Endothelial cell of umbilical vein (primary cell): ENCODE measurements at places on chromosomes 16 and 17.

GRCh38 chr16:68265078-68265920, 973 bp downstream of the SLC7A6 start:
- H3K4me1 ChIP-seq, result peaks cover 25% of the 10 kb centered on the region
- no peaks in the 10 kb centered on the region for H3K36me3 ChIP-seq
- peak; percentile 60 for DNase-seq
- H3K4me3 ChIP-seq, result peak overlapping the region; percentile 44
- H3K27ac ChIP-seq, result peak overlapping the region; percentile 91
- H3K27me3 ChIP-seq, result no peaks in the 10 kb centered on the region

- H3K4me3 ChIP-seq, result no peak overlapping the region
- H3K27me3 ChIP-seq, result no peaks in the 10 kb centered on the region
- H3K4me1 ChIP-seq, result no peaks in the 10 kb centered on the region
- no peaks in the 10 kb centered on the region for H3K36me3 ChIP-seq
- H3K27ac ChIP-seq, result no peak overlapping the region
Observed at GRCh38 chr16:15973421-15973820, 24.0 kb downstream of the ABCC1 start.

DNA sequence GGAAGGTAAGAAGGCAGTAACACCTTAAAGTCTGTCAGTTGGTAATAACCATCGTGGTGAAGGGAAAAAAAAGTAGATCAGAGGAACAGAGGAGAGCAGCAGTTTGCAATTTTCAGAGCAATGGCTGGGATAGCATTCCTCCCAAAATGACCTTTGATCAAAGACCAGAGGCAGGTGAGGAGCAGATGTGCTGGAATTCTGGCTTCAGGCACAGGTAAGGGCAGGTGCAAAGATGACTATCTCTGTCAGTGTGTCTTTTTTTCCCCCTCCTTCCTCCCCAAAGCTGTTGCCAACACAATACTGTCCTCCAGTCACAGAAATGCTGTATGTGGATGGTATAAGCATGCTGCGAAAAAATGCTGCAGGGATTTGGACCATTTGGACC, 166.7 kb downstream of the XYLT1 start:
- H3K36me3 ChIP-seq, result no peaks in the 10 kb centered on the region
- no peak for DNase-seq
- no peaks in the 10 kb centered on the region for H3K27me3 ChIP-seq
- no peak overlapping the region for H3K4me3 ChIP-seq
- no peaks in the 10 kb centered on the region for H3K4me1 ChIP-seq

GRCh38 chr17:49193513-49194296, 16.7 kb downstream of the GNGT2 start:
- peaks cover 8% of the 10 kb centered on the region for H3K4me1 ChIP-seq
- H3K36me3 ChIP-seq, result no peaks in the 10 kb centered on the region
- peak overlapping the region; percentile 67 for H3K4me3 ChIP-seq
- DNase-seq, result peak; percentile 73

DNA sequence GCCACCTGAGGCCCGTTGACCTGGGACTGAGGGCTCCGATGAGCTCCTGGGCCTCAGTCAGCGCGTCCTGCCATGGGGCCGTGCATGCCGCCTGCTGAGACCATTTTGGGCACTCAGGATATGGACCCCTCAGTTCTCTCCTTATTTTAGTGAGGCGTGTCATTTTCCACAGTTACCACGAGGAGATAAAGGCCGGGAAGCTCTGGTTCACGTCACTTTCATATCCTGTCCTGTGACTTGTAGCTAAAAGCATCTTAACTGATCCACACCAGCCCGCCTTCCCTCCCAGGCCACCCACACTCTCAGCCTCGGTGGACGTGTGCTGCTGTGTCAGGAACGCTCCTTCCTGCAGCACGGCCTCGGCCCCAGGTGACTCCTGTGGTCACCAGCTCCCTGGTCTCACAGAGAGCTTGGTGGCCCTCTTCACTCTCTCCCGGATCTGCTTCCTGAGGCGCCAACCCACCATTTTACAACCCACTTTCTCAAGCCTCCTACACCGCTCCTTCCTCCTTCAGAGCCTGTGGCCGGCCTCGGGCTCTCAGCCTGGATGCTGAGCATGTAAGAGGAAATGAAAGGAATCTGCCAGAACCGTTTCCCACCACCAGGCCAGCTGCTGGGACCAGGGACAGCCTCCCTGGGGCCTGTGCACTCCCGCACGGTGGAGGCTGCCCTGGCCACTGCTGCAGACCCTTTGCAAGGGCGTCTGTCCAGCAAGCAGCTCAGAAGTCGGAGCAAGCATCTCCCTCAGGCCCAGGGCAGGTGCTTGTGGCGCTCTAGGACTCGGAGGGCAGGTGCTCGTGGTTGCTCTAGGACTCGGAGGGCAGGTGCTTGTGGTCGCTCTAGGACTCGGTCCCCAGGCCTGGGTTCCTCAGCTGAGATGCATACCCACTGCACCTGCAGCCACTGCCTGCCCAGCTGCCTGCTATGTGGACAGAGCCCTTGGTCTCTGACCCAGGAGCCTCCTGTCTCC, 23.9 kb upstream of the FASN start:
- no peak overlapping the region for H3K4me3 ChIP-seq
- H3K27ac ChIP-seq, result no peak overlapping the region
- no peak for DNase-seq
- no peaks in the 10 kb centered on the region for H3K36me3 ChIP-seq
- no peaks in the 10 kb centered on the region for H3K27me3 ChIP-seq

- no peaks in the 10 kb centered on the region for H3K36me3 ChIP-seq
- no peak overlapping the region for H3K4me3 ChIP-seq
- no peaks in the 10 kb centered on the region for H3K27me3 ChIP-seq
- no peaks in the 10 kb centered on the region for H3K4me1 ChIP-seq
- no peak for DNase-seq
Observed at GRCh38 chr16:27793249-27793622, 243.3 kb downstream of the KATNIP start.

GRCh38 chr17:57600074-57600473, 145.0 kb downstream of the CCDC182 start:
- no peaks in the 10 kb centered on the region for H3K36me3 ChIP-seq
- DNase-seq, result no peak
- H3K4me3 ChIP-seq, result no peak overlapping the region
- no peaks in the 10 kb centered on the region for H3K4me1 ChIP-seq
- no peak overlapping the region for H3K27ac ChIP-seq

DNA sequence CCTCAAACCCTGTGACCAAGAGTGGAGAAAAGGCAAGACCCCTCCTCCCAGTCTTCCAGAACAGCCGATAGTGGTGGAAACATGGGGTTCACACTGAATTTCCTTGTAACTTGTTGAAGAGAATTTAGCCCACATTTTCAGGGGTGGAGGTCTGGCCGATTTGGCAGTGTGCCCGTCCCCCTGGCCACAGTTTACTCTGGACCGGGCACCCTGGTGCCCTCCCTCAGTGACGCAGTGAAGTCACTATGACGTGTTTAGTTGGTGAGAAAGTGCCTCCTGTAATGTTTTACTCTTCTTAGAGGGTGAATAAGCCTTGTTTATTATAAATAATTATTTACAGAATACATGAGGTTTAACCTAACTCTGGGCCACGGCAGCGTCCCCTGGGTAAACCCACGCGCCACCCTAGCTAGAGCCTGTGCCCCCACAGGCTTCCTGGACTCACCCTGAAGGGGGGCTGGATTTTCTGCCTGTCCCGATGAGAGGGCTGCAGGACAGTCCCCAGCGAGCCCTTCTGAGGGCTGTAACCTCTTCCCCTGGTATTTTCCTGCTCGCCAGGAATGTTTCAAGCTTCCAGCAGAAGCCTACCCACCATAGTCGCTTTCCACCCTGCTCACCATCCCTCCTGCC, 316.9 kb downstream of the SEC14L1 start:
- no peaks in the 10 kb centered on the region for H3K36me3 ChIP-seq
- no peaks in the 10 kb centered on the region for H3K27me3 ChIP-seq
- H3K4me1 ChIP-seq, result peaks cover 6% of the 10 kb centered on the region
- H3K27ac ChIP-seq, result no peak overlapping the region
- DNase-seq, result no peak
- H3K4me3 ChIP-seq, result no peak overlapping the region

GRCh38 chr17:42843358-42843934, 934 bp upstream of the AOC2 start:
- H3K27ac ChIP-seq, result no peak overlapping the region
- DNase-seq, result peak; percentile 69
- no peak overlapping the region for H3K4me3 ChIP-seq

DNA sequence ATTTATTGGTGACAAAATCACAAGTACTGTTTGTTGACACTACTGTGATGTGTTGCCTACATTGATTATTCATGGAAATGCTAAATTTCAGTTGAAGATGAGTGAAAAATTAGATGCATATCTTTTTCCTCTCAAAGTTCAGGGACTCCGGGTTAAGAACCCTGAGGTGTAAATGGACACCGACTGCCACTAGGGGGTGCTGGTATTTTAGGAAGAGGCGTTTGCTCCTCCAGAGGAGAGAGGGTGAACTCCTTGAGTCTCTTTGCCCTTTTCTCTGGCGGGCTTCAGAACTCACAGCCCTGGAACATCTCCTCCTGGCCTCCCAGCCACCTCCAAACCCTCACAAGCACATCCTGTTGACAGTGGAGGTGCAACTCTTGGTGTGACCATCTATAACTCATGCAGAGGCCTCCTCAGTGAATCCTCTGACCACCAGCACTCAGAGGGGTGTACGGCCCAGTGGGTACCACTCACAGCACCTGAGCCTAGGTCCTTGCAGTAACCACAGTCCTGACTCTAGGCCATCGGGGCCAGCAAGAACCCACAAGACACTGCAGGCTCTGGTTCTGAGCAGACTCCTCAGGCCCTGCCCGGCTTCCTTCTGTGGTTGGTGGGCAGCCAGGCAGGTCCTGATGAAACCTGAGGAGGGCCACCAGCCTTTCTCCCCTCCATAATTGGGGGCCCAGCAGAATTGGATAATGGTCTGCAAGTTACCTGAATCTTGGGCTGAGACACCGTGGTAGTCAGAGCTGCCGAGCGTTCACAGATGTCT, 26.2 kb upstream of the PIK3R5 start:
- H3K36me3 ChIP-seq, result no peaks in the 10 kb centered on the region
- no peak overlapping the region for H3K4me3 ChIP-seq
- H3K27me3 ChIP-seq, result no peaks in the 10 kb centered on the region
- H3K4me1 ChIP-seq, result no peaks in the 10 kb centered on the region
- no peak overlapping the region for H3K27ac ChIP-seq

DNA sequence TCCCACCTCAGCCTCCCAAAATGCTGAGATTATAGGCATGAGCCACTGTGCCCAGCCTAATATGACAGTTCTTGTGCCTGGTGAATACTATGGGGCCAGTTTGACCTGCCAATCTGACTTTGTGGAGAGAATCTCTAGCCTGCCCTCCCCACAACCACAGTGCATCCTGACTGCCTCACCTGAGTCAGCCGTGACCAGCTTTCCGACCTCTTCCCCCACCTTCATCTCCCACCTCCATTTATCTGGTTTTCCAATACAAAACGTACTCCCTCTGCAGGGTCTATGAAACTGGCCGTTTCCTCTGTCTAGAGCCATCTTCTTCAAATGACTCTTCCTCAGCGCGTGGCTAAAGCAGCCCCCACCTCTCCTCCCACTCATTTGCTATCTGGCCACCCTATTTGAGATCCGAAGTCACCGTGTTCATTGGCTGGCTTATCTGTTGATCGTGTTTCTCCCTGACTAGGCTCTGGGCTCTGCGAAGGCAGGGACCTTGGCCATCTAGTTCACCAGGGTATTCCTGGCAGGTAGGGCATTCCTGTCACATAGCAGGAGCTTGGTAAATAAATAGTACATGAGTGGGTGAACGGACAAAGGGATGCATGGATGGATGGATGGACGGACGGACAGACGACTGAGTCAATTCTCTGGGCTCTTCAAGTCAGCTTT, 22.3 kb upstream of the PLLP start:
- no peaks in the 10 kb centered on the region for H3K27me3 ChIP-seq
- DNase-seq, result no peak

DNA sequence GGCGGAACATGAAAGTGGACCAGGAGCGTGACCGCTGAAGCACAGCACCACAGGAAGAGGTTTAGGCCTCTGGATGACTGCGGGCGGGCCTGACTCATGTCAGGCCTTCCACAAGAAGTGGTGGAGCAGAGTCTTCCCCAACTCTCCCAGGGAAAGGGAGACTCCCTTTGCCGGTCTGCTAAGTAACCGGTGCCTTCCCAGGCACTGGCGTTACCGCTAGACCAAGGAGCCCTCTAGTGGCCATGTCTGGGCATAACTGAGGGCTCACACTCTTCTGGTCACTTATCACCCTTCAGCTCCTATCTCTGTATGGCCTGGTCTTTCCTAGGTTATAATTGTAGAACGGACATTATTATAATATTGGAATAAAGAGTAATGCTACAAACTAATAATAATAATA, 1931.9 kb downstream of the TP53TG3F start:
- H3K4me1 ChIP-seq, result no peaks in the 10 kb centered on the region
- no peaks in the 10 kb centered on the region for H3K27me3 ChIP-seq
- no peak overlapping the region for H3K4me3 ChIP-seq
- no peak overlapping the region for H3K27ac ChIP-seq

DNA sequence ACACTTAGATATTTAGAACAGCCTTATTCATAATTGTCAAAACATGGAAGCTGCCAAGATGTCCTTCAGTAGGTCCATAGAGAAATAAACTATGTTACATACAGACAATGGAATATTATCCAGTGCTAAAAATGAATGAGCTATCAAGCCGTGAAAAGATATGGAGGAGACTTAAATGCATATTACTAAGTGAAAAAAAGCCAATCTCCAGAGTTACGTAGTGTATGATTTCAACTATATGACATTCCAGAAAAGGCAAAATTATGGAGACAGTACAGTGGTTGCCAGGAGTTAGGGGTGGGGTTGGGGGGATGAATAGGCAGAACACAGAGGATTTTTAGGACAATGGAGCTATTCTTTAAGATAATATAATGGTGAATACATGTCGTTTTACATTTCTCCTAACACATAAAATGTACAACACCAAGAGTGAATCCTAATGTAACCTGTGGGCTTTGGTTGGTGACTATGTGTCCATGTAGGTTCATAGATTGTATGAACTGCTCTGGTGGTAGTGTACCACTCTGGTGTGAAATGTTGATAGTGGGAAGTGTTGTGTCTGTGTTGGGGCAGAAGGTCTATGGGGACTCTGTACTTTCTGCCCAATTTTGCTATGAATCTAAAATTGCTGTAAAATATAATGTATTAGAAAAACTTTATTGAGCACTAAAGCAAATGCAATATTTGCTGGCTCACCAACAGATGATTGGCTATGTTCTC, 122.6 kb downstream of the USP22 start:
- no peaks in the 10 kb centered on the region for H3K4me1 ChIP-seq
- H3K36me3 ChIP-seq, result no peaks in the 10 kb centered on the region
- no peaks in the 10 kb centered on the region for H3K27me3 ChIP-seq
- H3K27ac ChIP-seq, result no peak overlapping the region
- no peak for DNase-seq

- H3K36me3 ChIP-seq, result no peaks in the 10 kb centered on the region
- no peak for DNase-seq
- no peak overlapping the region for H3K27ac ChIP-seq
- H3K4me3 ChIP-seq, result no peak overlapping the region
- H3K4me1 ChIP-seq, result no peaks in the 10 kb centered on the region
Observed at GRCh38 chr16:78953526-78953925, 647.0 kb downstream of the MAF start.

DNA sequence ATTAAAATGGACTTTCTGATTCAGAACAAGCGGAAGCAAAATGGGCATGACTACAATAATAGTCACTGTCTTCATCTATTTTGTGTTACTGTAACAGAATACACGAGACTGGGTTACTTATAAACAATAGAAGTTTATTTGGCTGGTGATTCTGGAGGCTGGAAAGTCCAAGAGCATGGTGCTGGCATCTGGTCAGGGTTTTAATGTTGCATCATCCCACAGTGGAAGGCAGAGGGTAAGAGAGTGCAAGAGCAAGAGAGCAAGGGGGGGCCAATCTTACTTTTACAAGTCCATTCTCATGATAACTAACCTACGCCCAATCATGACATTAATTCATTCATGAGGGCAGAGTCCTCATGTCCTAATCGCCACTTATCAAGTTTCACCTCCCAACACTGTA, 189.2 kb downstream of the TOX3 start:
- H3K4me1 ChIP-seq, result no peaks in the 10 kb centered on the region
- DNase-seq, result no peak
- no peaks in the 10 kb centered on the region for H3K27me3 ChIP-seq
- no peaks in the 10 kb centered on the region for H3K36me3 ChIP-seq
- H3K27ac ChIP-seq, result no peak overlapping the region
- H3K4me3 ChIP-seq, result no peak overlapping the region
